Kidney (tissue), 22 donors: ENCODE measurements at places on chromosomes 1 and 21.

- no peaks in the 10 kb centered on the region for H3K36me3 ChIP-seq
- peak; percentile 65 for DNase-seq
- H3K4me3 ChIP-seq = no peak overlapping the region
- H3K27me3 ChIP-seq = no peaks in the 10 kb centered on the region
- no peak overlapping the region for H3K27ac ChIP-seq
Measured at GRCh38 chr1:53375440-53375839, 47.6 kb upstream of the LRP8 start.

GRCh38 chr1:23152966-23153684, 15.5 kb downstream of the LUZP1 start:
- peaks cover 4% of the 10 kb centered on the region for H3K4me1 ChIP-seq
- no peaks in the 10 kb centered on the region for H3K36me3 ChIP-seq
- no peak for DNase-seq
- H3K4me3 ChIP-seq = no peak overlapping the region
- H3K27ac ChIP-seq = no peak overlapping the region

GRCh38 chr1:3492545-3493246, 38.2 kb downstream of the ARHGEF16 start:
- H3K4me1 ChIP-seq = no peaks in the 10 kb centered on the region
- no peak for DNase-seq
- no peak overlapping the region for H3K27ac ChIP-seq
- no peaks in the 10 kb centered on the region for H3K27me3 ChIP-seq
- H3K36me3 ChIP-seq = no peaks in the 10 kb centered on the region
- no peak overlapping the region for H3K4me3 ChIP-seq

DNA sequence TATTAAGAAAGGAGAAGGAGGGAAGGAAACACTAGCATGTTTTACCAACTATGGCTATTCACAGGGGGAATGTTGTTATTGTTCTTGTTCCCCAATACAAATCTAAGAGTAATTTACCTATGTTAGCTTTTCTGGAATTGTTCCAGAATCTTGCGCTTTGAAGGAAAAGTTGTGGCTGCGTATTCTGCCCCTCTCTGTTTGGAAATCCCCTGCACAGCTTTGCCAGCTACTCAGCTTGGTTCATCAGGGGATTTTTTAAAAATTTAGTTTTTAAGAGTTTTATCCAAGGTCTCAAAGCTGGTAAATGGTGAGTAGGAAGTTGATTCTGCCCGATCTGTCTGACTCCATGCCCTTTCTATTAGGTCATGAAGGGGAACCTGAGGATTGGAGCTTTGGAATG, 9.5 kb upstream of the IRF6 start:
- no peak for DNase-seq
- H3K4me1 ChIP-seq = no peaks in the 10 kb centered on the region
- no peaks in the 10 kb centered on the region for H3K36me3 ChIP-seq

- H3K27ac ChIP-seq = no peak overlapping the region
- no peaks in the 10 kb centered on the region for H3K27me3 ChIP-seq
- H3K4me3 ChIP-seq = no peak overlapping the region
- DNase-seq = no peak
- H3K36me3 ChIP-seq = no peaks in the 10 kb centered on the region
Measured at GRCh38 chr1:58789322-58789856, 5.5 kb upstream of the JUN start.

DNA sequence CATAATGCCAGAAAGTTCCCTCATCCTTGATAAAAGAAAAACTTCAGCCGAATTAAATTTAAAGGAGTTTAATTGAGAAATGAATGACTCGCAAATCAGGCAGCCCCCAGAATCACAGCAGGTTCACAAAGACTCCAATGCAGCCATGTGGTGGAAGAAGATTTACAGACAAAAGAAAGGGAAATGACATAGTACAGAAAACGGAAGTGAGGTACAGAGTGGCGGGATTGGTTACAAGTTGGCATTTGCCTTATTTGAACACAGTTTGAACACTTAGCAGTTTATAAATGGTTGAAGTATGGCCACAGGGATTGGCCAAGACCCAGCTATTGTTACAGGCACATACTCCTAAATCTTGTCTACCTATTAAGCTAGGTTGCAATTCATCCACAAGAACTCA, 46.6 kb downstream of the HIVEP3 start:
- no peak overlapping the region for H3K27ac ChIP-seq
- H3K27me3 ChIP-seq = no peaks in the 10 kb centered on the region
- DNase-seq = no peak
- no peaks in the 10 kb centered on the region for H3K4me1 ChIP-seq

DNA sequence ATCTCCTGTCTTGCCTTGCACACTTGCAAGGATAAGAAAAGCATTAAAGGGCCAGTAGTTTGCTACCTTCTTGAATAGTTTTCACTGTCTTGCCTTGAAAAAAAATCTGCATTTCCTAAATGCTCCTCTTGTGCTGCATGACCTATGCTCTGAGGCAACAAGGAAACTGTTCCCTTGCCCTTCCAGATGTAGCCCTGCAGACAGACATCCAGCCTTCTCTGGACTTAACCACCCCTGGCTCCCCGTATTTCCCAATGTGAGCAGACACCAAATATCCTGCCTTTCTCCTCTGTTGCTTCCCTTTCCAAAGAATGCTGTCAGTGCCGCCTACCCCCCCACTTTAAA, 177.6 kb downstream of the GABPA start:
- no peaks in the 10 kb centered on the region for H3K4me1 ChIP-seq
- no peaks in the 10 kb centered on the region for H3K27me3 ChIP-seq
- DNase-seq = no peak
- H3K27ac ChIP-seq = no peak overlapping the region
- H3K4me3 ChIP-seq = no peak overlapping the region

DNA sequence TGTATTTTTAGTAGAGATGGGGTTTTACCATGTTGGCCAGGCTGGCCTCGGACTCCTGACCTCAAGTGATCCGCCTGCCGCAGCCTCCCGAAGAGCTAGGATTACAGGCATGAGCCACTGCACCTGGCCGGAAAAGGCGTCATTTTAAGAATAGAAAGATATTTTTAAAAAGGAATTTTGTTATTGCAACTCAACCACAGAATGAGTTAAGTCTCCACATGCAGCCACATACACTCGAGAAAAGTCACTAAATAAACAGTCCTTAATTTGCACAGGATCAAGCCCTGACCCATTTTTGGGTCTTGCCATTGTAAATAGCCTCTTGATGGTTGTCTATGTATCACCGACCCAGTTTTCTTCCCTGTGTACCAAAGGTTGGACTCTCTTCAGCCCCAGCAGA, 85.5 kb downstream of the FBXO2 start:
- no peak overlapping the region for H3K27ac ChIP-seq
- no peaks in the 10 kb centered on the region for H3K4me1 ChIP-seq
- no peaks in the 10 kb centered on the region for H3K27me3 ChIP-seq
- H3K36me3 ChIP-seq = no peaks in the 10 kb centered on the region

DNA sequence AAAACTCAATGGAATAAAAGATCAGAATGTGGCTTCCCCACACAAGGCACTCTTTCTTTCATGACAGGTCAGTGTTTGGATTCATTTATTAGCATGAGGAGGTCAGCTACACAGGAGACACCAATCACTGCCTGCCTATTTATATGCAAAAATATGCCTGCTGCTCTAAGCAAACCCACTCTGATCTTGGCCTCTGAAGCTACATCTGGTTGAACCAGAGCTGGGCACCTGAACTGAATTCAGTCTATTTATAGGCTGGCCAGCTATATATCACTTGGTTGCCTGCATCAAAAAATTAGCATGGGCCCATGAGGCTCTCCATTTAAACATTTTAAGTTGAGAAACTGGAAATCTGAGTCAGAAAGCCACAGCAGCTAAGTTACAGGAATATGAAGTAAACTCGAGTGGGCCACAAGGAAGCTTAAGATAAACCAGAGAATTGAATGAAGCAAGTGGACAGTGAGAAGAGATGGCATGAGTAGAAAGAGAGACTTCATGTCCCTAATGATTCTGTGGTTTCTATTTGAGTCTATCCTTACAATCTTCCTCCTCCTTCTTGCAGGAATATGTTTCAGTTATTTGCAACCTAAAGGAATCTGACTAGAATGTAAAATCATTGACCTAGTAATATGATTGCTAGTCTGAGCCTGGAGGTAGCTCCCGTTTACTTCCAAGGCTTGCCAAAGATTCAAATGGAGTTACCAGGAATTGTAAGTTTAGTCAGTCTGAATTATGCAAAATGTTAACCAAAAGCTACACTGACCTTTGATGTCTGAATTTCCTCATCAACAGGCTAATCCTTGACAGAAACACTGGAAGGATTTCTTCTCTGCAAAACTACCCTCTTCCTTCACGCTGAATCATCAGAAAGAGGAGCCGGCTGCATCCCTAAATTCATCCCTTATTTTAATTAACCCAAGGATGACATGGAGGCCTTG, 17.7 kb downstream of the DDAH1 start:
- DNase-seq = no peak
- peaks cover 13% of the 10 kb centered on the region for H3K4me1 ChIP-seq
- no peak overlapping the region for H3K4me3 ChIP-seq
- peak overlapping the region; percentile 59 for H3K27ac ChIP-seq

DNA sequence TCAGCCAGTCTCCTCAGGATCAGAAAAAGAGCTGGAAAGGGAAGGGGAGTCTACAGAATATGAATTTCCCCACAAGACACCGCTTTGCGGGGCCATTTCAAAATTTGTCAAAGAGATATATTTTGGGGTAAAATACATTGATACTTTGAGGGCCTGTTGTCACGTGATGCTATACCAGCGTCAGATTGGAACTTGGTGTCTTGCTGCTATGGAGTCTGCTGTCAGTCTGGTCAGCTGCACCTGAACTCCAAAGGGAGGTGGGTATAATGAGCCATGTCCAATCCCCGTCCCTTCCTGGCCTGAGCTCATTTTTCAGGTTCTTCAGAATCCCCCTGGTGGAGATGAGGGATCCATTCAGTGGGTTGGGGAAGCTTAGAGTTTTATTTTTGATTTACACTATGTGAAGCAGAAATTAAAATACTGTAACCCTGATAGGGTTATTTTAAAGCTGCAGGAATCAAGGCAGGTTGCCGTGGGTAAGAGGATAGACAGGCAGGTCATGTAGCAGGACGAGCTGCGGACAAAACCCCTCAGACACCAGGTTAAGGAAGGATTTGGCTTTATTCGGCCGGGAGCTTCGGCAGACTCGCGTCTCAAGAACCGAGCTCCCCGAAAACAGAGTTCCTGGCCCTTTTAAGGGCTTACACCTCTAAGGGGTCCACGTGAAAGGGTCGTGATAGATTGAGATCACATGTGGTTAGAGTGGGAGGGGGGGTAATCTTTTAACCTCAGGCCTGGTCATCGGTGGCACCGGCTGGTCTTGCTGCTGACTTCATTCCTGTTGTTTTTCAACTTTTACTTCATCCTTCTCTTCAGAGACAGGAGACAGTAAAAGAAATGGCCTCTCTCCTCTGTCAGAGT, 2.2 kb upstream of the POFUT2 start:
- DNase-seq = no peak
- H3K4me3 ChIP-seq = no peak overlapping the region
- H3K36me3 ChIP-seq = peaks cover 10% of the 10 kb centered on the region

GRCh38 chr1:31860581-31860980, 44.8 kb upstream of the SPOCD1 start:
- H3K4me3 ChIP-seq = no peak overlapping the region
- no peak overlapping the region for H3K27ac ChIP-seq
- H3K36me3 ChIP-seq = no peaks in the 10 kb centered on the region
- no peak for DNase-seq
- H3K4me1 ChIP-seq = no peaks in the 10 kb centered on the region
- no peaks in the 10 kb centered on the region for H3K27me3 ChIP-seq

DNA sequence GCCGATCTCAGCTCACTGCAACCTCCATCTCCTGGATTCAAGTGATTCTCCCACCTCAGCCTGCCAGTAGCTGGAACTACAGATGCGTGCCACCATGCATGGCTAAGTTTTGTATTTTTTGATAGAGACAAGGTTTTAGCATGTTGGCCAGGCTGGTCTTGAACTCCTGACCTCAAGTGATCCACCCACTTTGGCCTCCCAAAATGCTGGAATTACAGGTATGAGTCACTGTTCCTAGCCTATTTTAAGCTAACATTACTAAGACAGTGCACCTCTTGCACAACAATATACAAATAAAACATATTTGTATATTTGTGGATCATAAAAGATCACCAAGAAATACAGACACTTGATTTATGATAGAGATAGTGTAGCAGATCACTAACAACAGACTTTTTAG, 139.1 kb downstream of the DUSP10 start:
- no peak overlapping the region for H3K4me3 ChIP-seq
- no peaks in the 10 kb centered on the region for H3K36me3 ChIP-seq
- no peak overlapping the region for H3K27ac ChIP-seq
- H3K4me1 ChIP-seq = no peaks in the 10 kb centered on the region
- no peak for DNase-seq

DNA sequence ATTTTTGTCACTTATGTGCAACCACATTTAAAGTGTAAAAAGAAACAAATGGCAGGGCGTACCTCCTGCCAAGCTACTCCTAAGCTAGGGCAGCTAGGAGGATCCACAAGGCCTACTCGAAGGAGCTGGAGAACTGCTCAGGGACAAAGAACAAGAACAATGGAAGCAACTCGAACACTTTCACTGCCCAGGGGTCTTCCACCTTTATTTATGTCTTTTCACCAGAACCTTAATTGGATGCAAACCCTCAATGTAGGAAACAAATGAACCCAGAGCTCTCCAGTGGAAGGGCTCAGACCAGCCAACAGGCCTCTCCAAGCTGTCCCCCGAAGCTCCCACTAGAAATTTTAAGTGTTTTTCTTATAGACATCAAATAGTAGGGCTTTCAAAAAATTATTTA, 39.9 kb downstream of the C1orf198 start:
- H3K4me1 ChIP-seq = peaks cover 4% of the 10 kb centered on the region
- H3K27me3 ChIP-seq = no peaks in the 10 kb centered on the region
- no peak for DNase-seq
- no peak overlapping the region for H3K27ac ChIP-seq
- no peak overlapping the region for H3K4me3 ChIP-seq

- no peaks in the 10 kb centered on the region for H3K36me3 ChIP-seq
- peak overlapping the region; percentile 74 for H3K27ac ChIP-seq
- H3K4me3 ChIP-seq = peak overlapping the region; percentile 64
- no peaks in the 10 kb centered on the region for H3K27me3 ChIP-seq
Measured at GRCh38 chr1:21344750-21345443, 54.6 kb upstream of the ECE1 start.

DNA sequence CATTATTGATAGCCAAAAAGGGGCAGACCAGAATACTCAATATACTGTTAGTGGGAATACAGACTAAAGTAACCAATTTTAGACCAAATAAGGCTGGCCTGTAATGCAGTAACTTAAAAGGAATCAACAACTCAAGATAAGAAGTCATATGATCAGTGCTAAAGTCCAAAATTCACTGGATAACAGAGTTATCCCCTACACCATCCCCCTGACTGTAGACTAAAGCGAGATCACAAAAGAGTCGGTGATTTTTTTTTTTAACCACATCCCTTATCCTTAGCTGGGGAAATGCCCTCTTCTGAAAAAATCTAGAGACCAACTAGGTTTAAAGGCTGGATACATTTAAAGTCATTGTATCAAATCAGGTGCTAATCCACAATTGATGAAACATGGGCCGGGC, 7.7 kb downstream of the UBR4 start:
- H3K27ac ChIP-seq = no peak overlapping the region
- no peaks in the 10 kb centered on the region for H3K4me1 ChIP-seq
- no peak for DNase-seq
- H3K27me3 ChIP-seq = no peaks in the 10 kb centered on the region
- no peak overlapping the region for H3K4me3 ChIP-seq
- peaks cover 34% of the 10 kb centered on the region for H3K36me3 ChIP-seq
